ENCODE measurements at places on chromosomes 13 and 19.

DNA sequence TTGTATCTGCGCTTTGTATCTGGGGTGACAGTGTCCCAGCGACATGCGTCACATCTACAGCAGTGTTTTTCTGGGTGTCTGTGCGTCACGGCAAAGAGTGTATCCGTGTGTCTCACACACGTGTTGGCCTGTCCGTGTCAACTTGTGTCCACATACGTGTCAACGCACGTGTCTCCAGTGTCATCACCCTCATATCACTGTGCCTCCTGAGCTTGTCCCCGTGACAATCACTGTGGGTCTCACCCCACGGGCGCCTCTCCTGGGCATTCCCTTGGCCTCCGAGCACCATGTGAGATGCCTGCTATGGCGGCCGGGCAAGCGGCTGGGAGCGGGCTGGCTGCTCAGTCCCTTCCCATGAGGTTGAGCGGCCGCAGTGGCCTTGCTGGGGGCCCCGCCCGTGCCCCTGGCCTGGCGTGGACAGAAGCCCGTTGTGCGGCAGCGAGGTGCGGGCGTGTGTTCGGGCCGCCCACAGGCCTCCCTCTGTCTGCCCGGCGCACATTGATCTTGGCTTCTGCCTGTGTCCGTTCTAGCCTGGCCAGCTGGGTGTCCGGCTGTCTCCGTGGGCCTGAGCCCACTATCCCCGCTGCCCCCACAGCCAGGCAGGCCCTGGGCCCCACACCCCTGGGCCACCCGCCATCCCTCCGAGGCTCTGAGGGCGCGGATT is 6.4 kb downstream of the NFIX start:
- DNase-seq = no peak

DNA sequence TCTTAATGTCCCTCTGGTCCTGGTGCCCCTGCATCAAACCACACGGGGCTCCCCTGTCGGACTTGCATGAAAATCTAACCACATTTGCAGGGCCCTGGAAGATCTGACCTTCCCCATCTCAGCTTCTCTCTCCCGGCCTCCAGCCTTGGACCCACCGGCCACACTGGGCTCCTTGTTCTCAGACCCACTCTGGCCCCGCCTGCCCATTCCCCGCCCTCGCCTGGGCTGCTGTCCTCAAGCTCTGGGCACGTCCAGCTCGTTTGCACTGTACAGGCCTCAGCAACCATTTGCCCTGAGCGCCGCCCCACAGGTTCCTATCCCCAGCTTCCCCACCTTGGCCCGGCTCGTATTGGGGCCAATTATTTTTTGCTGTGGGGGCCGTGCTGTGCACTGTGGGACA is 10.5 kb downstream of the MYO9B start:
- no peak for DNase-seq

DNA sequence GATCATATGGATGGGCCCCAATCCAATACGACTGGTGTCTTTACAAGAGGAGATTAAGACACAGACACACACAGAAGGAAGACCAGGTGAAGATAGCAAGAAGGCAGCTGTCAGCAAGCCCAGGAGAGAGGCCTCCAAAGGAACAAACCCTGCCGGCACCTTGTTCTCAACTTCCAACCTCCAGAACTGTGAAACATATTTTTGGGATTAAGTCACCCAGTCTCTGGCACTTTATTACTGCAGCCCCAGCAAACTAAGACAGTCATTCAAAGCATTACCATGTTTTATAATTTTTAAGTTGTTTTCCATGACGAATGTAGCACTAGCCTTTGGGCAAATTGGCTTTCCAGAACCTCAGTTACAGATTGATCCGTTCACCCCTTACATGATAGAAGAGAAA is 11.3 kb downstream of the STARD13 start:
- DNase-seq = no peak

GRCh38 chr13:106507560-106508274 is 27.7 kb downstream of the EFNB2 start:
- DNase-seq = no peak

DNA sequence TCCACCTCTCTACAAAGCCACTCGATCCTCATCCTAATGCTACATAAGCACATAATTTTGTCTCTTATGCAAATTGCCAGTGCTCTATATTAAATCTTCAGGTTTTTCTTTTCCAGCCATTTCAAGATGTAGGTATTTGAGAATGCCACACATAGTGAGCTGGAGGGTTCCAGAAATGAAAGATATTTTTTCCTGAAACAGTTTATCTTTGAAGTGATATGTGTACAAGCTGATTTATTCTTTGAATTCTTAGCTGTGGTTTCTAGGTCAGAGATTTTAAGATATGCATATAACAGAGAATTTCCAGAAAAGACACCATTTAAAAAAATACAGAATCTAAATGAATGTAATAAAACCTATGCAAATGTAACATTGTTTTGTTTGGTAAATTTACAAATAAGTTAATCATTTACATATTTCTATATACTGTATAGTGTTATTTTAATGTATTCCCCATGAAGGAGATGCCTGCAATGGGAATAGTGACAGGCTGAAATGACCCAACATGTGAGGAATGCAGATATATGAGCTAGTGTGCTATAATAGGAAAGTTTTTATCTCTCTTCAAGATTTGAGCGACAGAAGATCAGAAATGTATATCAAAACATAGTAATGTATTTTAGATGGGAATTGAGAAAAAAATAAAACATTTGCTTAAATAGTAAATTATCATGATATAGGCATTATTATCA is 570.2 kb downstream of the SLITRK1 start:
- DNase-seq = no peak

DNA sequence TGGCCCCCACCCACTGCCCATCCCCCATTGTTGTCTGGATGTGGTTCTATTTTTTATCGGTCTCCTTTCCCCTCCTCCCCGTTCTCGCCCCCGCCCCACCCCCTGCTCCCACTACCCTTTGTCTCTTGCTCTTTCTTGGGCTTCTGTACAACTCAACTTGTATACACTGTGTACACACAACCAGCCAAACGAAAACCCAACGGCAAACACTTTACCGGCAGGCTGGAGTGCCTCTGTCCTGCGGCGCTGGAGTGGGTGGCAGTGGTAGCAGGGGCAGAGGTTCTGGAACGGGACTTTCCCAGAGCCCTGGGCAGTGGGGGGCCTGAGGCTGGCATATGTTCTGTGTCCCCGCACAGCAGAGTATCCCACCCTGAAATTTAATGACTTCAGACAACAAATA is 13.7 kb downstream of the RRAS start:
- DNase-seq = no peak

GRCh38 chr13:23608701-23609413 is 38.6 kb downstream of the TNFRSF19 start:
- DNase-seq = no peak

DNA sequence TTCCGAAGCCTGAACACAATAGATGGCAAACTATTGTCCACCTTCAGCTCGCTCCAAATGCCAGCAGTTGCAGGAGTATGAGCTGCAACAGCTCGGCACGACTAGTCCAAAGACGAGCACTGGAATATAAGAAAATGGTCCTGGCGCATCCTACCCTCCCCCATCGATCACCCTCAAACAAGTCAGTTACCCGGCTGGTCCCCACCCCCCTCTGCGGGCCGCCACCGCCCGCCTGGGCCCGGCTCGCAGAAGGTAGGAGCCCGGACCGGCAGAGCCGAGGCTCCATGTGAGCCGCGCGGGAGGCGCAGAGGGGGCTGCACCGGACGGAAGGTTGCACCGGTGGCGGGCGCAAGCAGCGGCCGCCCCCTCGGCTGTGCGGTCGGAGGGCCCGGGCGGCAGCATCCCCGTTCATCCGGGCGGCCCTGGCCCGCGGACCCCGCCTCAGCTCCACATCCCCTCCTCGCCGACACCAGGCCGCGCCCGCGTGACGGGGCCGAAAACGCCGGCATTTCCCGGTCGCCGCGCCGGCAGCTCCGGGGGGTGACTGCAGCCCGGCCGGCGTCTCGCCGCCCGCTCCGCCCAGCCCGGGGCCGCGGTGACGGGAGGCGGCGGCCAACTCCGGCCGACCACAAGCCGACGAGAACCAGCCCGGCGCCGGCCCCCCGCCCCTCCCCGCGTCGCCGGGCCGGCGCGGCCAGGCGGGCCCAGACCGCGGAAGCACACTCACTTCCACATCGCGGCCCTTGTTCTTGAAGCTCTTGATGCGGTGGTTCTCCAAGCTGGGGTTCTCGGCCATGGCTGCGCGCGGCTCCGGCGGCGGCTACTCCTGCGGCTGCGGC is 552 bp downstream of the KPNA3 start:
- no peak for DNase-seq

DNA sequence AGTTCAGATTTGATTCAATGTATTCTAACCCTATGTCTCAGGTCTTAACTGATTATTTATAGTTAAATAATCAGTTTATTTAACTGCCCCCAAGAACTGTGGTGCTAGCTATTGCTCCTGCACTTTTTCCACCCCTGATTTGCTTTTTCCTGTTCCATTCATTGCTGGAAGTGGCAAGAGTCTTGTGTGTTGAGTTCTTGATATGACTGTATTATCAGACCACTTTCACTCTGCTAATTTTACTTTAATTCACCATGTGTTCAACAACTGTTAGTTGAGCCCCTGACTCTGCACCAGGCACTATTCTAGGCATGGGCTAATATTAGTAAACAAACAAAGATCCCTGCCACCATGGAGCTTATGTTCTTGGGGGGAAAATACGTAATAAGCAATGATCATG is 39.9 kb downstream of the WDFY2 start:
- DNase-seq = no peak

DNA sequence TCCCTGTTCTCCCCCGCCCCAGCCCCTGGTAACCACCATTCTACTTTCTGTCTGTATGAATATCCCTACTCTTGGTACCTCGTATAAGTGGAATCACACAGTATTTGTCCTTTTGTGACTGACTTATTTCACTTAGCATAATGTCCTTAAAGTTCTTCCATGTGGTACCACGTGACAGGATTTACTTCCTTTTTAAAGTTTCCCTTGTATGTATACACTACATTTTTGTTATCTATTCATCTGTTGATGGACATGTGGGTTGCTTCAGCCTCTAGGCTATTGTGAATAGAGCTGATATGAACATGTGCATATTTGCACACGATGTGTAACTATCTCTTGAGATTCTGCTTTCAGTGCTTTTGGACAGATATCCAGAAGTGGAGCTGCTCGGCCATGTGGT is 59.6 kb upstream of the GJB6 start:
- no peak for DNase-seq
